ENCODE measurements at places on chromosomes 1 and 21. TPM values are rescaled to one million over a fixed set of nuclear protein-coding genes. Genes with fewer than 3 reads are reported as not detected.

DNA sequence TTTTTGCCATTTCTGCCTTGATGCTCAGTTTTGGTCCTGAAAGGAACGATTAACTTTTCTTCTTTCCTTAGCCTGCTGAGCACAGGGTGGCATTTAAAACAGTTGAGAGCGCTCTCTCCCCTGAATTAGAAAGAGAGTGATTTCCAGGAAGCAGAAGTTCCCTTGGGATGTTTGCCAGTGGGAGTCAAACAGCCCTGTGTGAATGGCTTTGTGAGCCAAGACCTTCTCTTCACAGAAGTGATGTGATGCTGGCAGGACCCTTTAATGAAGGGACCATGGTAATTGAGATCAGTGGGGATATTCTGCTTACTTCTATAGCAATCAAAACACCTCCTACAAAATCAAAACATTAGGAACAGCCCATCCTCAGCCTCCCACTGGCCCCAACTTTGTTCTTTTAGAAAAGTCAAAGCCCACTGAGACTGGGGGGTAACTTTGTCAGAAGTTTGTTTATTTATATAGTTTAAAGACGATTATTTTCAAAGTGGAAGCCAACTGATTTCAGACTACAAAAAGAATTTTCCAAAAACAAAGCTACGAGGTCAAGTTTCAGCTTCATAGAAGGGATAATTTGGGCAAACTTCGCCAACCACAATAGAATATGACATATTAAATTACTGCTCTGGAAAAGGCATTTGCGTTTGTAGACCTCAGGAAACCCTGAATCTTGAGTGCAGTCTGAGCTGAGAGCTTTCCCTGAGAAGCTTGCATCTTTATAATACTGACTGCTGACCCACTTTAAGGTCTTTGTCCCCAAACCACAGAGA is 122.7 kb downstream of the GABPA start:
- DNase-seq: no peak

GRCh38 chr1:174158767-174159251 is 511 bp upstream of the RABGAP1L start:
- DNase-seq: no peak

- DNase-seq: peak; percentile 76
These were observed 14.4 kb downstream of the TMPRSS3 start for GRCh38 chr21:42381347-42381984.

DNA sequence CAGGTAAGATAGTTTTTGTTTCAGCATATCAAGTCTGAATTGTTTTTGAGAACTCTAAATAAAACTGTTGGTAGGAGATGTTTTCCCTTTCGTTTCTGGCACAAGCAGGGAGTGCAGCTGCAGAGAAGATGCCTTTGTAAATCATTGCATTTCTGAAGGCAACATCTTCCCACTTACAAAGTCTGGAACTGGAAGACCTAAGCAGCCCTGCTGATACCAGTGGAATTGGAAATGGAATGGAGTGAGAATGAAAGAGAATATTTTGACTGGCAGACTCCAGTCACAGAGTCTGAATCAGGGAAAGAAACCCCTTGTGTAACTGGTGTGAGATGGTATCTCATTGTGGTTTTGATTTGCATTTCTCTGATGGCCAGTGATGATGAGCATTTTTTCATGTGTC is 815.6 kb downstream of the LTN1 start:
- DNase-seq: no peak

DNA sequence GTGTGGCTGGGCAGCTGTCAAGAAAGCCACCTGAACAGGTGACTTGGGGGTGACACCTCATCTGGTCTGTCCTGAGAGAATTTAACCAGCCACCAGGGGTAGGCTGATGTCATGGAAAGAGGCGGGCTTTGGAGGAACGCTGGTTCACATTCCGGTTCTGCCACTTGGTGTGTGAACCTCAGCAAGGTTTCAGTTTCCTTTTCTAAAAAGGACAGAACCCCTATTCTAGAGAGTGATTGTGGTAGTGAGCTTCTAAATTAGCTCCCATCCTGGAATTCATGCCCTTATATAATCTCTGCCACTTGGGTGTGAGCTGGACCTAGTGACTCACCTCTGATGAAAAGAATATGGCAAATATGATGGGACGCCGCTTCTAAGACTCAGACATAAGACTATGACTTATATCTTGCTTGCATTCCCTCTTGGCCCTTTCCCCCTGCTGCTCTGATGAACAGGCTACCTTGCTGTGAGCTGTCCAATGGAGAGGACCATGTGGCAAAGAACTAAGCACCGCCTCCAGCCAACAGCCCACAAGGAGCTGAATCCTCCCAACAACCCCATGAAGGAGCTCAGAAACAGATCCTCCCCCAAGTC is 332.1 kb downstream of the RRAGC start:
- peak; percentile 44 for DNase-seq

- no peak for DNase-seq
These were observed 345.4 kb upstream of the NCAM2 start for GRCh38 chr21:20652846-20653245.

GRCh38 chr21:43892984-43893535 is 28.0 kb downstream of the AGPAT3 start:
- DNase-seq: no peak

- DNase-seq: no peak
These were observed 88.0 kb upstream of the ZBTB40 start for GRCh38 chr1:22363403-22364325.

- no peak for DNase-seq
These were observed 28.8 kb downstream of the CFAP74 start for GRCh38 chr1:1974834-1975233.

- peak; percentile 70 for DNase-seq
These were observed 45.0 kb downstream of the NEK2 start for GRCh38 chr1:211630236-211631081.

DNA sequence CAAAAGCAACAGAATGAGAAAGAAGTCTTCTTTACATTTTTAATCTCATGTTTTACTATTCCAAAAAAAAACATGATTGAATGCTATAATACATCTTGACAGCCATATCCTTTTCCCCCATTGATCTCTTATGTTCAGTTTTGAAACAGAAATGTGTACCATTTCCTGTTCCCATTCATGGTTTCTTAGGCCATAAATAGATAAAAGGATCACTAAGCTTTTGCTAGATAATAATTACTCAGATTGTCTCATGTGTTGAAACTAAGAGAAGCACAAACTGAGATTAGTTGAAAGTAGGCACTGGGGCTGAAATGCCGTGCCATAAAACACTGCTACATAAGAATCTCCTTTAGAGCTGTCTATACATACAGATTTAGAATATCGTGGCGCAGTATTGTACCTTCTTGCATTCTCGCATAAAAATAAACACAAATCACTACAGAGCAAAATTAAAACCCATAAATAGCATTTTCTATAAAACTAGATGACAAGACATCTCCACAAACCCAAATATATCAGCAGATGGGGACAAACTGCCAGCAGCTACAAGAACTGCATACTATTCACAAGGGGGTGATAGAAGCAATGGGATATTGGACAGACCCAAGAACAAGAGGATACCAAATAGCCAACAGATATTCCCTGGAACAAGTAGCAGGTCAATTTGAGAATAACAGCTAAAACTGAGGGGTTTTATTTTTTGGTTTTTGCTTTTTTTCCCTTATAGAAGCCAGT is 405.3 kb upstream of the PRMT6 start:
- DNase-seq: no peak

DNA sequence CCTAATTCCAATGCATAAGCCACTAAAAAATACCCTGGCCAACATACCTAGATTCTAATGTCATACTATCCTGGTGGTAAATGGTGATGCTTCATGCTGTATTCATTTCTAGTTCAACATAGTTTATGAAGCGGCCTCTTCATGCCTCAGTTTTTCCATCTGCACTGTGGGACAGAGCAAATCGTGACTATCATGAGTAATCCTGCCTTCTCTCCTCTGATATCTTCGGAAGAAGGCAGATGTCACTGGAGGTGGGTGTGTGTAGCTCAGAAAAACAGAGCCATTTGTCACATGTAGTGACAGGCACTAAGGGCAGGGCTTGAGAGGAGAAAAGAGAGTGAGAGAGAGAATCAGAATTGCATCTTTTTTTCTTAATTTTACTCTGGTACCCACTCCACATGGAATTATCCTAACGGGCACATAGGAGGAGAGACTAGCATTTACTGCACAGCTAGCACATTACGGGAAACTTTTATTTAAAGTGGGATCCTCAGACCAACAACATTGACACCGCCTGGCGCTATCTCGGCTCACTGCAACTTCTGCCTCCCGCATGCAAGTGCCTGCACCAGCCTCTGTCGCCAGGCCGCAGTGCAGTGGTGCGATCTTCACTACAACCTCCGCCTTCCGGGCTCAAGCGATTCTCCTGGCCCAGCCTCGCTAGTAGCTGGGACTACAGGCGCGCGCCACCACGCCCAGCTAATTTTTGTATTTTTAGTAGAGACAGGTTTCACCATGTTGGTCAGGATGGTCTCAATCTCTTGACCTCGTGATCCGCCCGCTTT is 78.4 kb upstream of the KCNA3 start:
- no peak for DNase-seq

DNA sequence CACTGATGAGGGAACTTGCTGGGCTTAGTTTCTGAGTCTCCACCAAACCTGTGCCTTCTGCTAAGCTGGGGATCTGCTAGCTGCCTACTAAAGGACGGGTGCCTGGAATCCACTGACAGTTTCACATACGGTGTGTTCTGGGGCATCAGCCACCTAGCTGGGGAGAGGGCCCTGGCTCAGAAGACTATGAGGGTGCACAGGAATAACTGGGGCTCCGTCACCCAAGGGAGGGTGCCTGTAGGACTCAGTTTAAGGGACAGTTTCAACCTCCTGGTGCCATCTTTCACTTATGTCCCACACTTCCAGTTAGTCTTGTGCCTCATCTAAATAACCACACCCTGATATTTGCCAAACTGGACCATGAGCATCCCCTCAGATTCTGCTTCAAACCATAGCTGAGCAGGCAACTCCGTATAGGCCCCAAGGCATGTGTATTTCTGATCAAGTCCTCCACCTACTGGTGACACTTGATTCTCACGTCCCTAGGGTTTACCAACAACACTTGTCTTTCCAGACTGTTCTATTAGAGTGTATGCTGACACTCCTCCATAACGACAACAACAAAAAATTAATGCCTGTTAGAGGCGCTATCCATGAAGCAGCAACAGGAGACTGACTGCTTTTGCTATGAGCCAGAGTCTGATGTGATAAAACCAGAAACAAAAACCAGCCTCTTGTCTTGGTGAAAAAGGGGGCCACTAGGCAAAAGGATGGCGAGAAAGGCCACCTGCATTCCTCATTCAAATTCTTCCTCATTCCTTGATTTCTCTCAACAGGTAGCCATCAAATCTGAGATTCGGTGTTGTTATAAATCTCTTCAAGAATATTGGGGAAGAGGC is 55.0 kb upstream of the PAXBP1 start:
- peak; percentile 57 for DNase-seq

GRCh38 chr1:38079019-38079418 is 32.4 kb upstream of the POU3F1 start:
- no peak for DNase-seq

DNA sequence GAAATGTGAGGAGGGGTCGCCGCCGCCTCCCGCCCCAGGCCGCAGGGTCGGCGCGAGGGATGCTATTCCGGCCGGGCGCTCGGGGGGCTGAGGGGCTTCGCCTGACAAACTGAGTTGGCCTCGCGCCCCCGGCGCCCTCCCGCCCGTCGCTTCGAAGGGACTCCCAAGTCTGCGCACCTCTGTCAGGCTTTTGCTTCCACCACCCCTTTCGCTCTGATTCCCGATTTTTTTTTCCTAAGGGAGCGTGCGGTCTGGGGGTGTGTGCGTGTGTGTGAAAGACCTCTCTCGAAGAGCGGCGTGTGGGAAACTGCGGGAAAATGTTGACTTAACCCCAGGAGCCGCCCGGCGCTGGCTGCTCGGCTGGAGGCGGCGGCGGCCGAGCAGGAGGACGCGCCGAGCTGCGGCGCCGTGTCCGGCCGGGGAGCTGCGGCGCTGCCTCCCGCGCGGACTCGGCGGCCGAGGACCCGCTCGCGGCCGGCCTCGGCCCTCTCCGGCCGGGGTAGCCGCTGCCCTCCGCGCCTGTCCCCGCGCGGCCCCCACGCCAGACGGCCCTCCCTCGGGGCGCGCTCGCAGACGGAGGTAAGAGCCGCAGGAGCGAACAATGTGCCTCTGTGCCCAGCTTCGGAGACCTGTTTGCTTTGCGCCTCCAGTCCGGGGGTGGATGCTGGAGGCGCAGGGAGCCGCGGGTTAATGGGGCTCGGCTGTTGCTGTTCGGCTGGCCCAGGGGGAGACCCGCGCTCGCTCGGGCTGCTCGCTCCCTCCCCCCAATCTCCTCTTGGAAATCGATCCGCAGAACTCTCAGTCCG is 1.1 kb downstream of the ADGRL2 start:
- peak; percentile 38 for DNase-seq

DNA sequence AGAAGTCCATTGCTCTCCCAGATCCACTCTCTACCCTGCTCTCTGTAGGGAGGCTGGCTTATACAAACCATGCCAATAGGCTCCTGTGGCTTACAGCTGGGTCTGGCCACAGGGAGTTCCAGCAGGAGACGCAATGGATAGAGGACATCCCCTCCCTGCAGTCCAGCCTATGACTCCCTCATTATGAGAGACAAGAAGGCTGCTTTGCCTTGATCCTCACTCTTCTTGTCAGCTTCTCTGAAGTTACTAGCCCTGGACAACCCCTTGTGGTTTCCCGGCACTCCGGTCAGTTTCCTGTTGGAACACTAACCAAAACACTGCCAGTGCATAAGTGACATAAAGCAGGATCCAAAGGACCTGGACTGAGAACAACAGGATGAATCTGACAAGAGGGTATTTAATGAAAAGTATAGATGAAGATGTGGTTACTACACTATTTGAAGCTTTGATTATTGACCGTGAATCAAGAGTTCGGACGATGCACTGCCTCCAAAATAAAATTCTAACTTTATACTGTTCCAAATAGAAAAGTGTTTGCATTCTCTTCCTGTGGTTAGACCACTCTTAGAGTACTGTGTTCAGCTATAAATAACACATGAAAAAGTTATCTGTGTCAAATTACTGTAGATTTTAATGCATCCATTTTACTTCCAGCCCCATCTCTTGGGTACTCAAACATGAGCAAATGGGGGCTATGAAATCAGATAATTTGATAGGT is 32.7 kb upstream of the ZNF326 start:
- no peak for DNase-seq

- DNase-seq: no peak
These were observed 273.0 kb downstream of the PAPPA2 start for GRCh38 chr1:176736015-176736414.

TMEM201 gene
- total RNA-seq: 31.0 TPM

ZNF672 gene
- 28.5 TPM for total RNA-seq

LINGO4 gene
- total RNA-seq: not detected

RAP1GAP gene
- total RNA-seq: 6.4 TPM

ZBTB8A gene
- total RNA-seq: 11.3 TPM

CFAP141 gene
- total RNA-seq: not detected

SMIM1 gene
- total RNA-seq: 5.3 TPM

F13B gene
- total RNA-seq: not detected

TBCE gene
- total RNA-seq: 39.4 TPM

EFHD2 gene
- total RNA-seq: 16.5 TPM

SH2D1B gene
- total RNA-seq: not detected

Measured in H9 (cell line).